ENCODE measurements at places on chromosomes 3 and 15. TPM values are rescaled to one million over a fixed set of nuclear protein-coding genes. Genes with fewer than 3 reads are reported as not detected.

Gene RPUSD3
- total RNA-seq, result 36.3 TPM

DNA sequence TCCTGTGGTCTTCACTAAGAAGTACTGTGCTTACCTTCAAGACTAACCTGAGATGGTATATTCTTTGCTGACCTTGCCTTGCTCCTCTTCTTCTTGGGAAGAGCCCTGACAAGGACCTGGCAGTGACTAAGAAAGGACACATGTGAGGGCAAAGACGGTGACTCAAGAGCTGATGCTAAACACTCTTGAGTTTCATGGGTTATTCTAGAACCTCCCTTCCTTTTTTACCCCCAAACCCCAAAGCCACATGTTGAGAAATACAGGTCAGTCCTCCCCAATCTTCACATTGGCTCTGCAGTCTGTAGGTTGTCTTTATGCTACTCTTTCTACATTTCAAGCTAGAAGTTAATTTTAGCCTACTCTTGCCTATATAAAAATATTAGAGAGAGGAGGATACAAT lies 200.6 kb downstream of the SEMA6D start:
- DNase-seq, result no peak

Gene MME
- total RNA-seq, result 3.2 TPM

- no peak for DNase-seq
Measured at GRCh38 chr15:39936681-39937080, 2.8 kb downstream of the EIF2AK4 start.

Gene GOLGA6B
- not detected for total RNA-seq

DNA sequence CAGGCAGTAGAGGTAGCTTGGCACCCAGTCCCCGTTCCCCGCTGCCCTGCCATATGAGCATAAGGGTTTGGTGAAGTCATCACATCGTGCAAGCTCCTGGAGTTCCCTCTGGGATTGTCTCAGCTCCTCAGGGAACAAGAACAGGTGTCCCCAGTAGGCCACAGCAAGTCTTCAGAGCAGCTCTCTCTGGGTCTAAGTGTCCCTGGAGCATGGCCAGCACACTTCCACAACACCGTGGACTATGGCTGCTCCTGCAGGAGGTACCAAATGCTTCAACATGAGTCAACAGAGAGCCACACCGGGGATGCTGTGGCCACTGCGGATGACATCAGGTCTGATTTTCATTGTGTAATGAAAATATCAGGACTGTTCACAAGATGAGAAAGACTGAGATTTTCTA lies 23.1 kb downstream of the ABHD6 start:
- no peak for DNase-seq

Gene FILIP1L
- total RNA-seq, result 39.3 TPM

GRCh38 chr3:152756807-152757206 lies 78.1 kb upstream of the P2RY1 start:
- DNase-seq, result no peak

All from Right ventricle myocardium superior (tissue), 1 donor.